ENCODE measurements at places on chromosomes 6 and 20.

- DNase-seq = peak; percentile 41
Observed at GRCh38 chr20:58892141-58892931, 39.8 kb downstream of the GNAS start.

- no peak for DNase-seq
Observed at GRCh38 chr6:139007428-139007827, 19.4 kb upstream of the REPS1 start.

GRCh38 chr6:110035321-110035720 is 57.2 kb downstream of the GPR6 start:
- DNase-seq = no peak

GRCh38 chr20:44900231-44900854 is 9.5 kb upstream of the PABPC1L start:
- DNase-seq = no peak

DNA sequence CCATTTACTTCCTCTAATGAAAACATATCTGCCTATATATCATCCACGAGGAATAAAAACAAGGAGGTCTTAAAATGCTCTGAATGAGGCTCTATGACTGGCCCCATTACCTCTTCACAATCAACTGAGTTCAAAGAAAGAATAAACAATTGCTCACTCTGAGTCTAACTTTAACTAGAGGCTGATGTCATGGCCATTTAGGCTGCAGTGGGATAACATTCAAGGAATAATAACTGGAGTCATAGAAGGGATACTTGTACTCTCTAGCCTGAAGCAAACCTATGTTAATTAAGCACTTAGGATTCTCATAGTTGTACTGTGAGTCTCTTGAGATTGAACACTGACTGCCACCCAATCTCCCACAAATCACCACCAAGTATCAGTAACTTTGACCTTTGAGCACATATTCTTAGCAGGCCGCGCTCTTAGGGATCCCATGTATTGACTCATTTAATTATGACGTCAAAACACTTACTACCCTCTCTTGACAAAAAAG is 70.2 kb downstream of the PERP start:
- no peak for DNase-seq

GRCh38 chr20:52275181-52275691 is 83.7 kb upstream of the ZFP64 start:
- no peak for DNase-seq

- DNase-seq = no peak
Observed at GRCh38 chr20:7137395-7138151, 370.1 kb downstream of the BMP2 start.

DNA sequence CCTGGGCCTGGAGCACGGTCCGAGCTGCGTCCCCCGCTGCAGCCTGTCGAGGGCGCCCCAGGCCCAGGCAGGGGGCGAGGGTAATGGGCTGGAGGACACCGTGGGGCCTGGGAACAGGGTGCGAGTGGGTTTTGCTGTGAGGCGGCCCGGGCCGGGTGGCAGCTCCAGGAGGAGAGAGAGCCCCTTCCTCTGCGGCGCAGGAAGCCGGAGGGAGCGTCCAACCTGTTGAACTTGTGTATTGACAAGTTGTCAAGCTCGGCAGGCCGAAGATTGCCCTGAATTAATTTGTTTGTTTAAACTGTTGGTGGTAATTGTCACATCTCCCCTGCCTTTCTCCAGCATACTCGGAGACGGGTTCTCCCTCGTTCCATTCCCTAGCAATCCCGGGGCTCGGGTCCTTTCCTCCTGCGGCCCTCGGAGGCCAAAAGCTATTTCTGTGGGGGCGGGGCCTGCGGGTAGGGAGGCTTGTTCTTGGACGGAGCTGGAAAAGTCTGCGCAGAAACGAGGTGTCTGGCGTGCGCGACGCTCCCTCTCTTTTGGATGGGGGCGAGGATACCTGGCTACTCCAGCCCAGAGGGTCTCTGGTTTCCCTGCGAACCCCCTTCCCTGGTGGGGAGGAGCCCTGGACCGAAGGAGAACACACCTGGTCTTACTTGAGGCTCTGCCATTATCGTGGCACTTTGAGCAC is 9.9 kb downstream of the NR2E1 start:
- no peak for DNase-seq

- DNase-seq = no peak
Observed at GRCh38 chr20:34983995-34984735, 28.5 kb downstream of the MYH7B start.

GRCh38 chr20:50456452-50457324 is 53.5 kb upstream of the PTPN1 start:
- DNase-seq = no peak

DNA sequence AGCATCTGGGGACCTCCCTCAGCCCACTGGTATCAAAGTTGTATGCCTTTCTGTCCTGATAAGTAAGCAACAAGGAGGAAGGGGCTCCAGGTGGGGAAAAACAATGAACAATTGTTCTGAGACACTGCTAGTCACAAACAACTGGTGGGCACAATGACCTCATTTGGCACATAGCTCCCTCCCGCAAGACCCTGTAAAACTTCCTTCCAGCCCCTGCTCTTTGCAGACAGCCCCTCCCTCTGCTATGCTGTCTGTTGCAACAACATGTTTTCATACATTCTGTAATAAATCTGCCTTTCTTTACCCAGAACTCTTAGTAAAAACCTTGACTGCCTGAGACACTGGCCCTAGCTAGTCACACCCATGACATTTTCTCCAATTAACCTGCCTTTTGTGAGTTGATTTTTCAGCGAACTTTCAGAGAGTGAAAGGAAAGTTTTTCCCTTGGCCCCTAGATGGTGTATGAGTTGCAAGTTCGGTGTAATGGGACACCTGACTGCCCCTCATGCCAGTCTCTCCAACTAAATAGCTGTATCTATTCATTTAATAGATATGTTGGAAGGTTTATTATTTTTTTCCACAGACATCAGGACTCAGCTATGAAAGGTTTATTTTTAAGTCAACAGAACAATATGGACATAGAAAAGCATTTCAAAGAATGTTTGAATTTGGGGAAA is 142.3 kb upstream of the SLC22A16 start:
- DNase-seq = peak; percentile 5

DNA sequence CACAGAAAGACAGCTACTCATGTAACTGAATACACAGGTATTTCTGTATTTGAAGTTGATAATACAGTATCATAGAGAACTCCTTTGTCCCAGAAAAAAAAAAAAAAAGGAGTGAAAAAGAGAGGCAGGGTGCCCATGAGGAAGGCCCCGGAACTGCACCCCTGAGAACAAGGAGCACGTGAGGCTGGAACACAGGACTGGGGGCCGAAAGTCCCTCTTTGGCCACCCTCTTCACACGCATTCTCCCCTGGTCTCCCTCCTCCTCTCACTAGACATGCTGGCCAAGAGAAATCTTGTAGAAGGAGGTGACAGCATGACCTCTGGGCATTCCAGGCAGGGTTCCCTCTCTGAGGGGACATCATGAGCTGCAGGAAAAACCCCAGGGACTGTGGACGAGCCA is 62.7 kb upstream of the TRAF3IP2 start:
- no peak for DNase-seq

DNA sequence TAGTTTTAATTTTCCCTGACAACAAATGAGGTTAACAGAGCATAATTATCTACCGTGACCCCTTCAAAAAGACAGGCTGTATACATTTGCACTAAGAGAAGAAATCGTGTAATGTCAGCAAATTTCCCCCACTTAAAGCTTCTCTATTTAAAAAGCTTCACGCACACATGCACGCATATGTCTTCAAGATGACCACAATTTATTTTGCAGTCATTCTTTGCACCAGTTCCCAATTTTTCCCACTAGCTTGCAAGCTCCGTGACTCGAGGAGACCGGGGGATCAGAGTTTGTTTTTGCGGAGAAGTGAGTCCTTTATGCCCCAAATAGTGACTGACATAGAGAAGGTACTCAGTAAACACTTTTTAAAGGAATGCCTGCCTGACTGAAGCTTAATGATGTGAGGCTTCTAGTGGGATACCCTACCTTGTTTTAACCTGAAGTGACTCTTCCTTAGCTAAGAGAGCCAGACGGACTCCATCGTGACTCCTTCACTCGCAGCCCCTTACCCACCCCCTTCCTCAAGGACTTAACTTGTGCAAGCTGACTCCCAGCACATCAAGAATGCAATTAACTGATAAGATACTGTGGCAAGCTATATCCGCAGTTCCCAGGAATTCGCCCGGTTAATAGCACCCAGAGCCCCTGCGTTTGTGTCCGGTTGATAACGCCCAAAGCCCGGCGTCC is 9.3 kb upstream of the NQO2 start:
- no peak for DNase-seq

- DNase-seq = no peak
Observed at GRCh38 chr20:47765691-47766594, 19.3 kb downstream of the SULF2 start.

DNA sequence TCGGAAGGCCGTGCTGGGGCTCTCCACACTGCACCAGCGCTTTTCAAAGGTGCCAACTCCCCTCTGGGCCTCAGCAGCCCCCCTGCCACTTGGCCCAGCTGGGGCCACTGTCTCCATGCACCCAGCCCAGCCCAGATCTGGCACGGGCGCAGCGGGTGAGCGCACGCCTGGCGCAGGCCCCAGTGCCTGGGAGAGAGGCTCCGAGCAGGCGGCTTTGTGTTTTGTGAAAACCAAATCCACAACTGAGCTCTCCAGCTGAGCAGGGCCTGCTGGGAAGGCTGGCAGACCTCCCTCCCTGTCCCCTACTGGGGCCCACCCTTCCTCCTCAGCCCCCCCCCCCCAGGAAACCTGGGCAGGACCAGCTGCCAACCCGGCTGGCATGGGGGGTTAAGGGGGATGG is 17.0 kb downstream of the MDGA1 start:
- no peak for DNase-seq

- no peak for DNase-seq
Observed at GRCh38 chr6:119346450-119346849, 3.1 kb downstream of the MAN1A1 start.

- DNase-seq = no peak
Observed at GRCh38 chr6:137342607-137343190, 123.5 kb upstream of the IFNGR1 start.

GRCh38 chr6:162055365-162055764 is 672.2 kb downstream of the PRKN start:
- DNase-seq = no peak

GRCh38 chr20:48921883-48922820 is 641 bp downstream of the ARFGEF2 start:
- peak; percentile 59 for DNase-seq

DNA sequence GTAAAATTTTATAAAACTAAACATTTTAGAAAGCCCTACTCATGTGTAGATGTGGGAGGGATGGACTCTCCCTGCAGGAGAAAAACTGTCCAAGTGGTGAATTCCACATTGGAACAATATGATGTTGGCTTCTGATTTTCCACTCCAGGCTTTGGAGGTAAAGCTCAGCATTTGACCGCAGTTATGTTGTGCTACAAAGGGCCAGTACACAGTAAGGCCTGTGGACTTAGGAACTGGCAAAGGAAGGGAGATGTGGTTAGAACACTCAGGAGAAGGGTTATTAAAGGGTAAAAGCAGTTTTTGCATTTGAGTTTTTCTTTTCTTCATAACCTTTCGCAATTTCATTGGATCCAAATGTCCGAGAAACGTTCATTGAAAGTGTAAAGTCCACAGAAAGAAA is 150.3 kb upstream of the SASH1 start:
- DNase-seq = no peak

DNA sequence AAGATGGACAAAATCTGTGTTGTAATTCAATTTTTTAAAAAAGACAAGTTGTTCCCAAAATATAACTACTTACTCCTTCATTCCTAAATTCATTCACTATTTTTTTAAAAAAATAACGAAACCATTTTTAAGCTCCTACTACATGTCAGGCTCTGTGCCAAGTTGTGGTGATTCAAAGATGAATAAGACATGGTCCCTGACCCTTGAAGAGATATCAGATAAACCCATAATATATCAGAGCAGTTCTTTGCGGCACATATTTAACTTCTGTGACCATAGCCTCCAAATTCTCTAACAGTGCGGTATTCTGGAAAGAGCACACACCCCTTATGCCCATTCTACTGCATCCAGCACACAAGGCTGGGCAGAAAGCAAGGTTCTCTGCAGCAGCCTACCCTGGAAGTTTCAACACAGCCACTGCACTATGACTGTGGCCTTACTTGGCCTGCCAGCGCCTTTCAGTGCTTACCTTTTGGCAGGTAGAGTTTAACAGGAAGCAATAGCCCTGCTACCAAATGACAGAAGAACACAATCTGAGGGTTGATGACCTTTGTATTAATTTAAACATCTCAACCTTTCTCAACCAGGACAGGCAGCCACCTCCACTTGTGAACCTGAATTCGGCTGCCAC is 406.5 kb downstream of the BTBD9 start:
- DNase-seq = no peak

DNA sequence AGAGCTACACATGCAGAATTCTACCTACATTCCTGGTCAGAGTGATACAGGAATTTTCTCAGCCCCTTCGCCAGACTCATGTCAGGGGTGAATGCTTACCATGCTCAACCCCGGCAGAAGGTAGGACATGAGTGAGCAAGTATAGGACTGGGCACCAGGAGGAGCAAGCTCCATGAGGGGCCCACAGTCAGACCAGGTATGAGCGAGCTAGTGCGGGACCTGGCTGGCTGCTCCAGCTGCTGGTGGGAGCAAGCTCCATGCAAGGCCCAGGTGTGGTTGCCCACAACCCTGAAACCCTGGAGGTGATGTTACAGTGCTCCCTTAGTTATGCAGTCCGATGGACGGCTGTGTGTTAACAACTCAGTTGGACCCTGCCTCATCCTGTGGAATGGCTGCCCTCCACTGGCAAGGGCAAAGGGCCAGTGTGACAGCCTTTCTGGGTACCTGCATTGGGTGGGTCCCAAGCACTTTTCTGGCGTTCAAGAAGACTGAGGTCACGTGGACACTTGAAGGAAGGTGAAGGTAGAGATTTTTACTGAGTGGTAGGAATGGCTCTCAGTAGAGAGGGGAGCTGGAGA is 503.5 kb upstream of the CITED2 start:
- DNase-seq = no peak

GRCh38 chr6:15754035-15754705 is 91.3 kb upstream of the DTNBP1 start:
- DNase-seq = no peak
